ENCODE measurements at places on chromosomes 3 and 15.

- no peak for DNase-seq
These were observed 27.1 kb downstream of the CGGBP1 start for GRCh38 chr3:88031642-88032077.

- DNase-seq: no peak
These were observed 11.8 kb downstream of the XXYLT1 start for GRCh38 chr3:195259154-195259474.

DNA sequence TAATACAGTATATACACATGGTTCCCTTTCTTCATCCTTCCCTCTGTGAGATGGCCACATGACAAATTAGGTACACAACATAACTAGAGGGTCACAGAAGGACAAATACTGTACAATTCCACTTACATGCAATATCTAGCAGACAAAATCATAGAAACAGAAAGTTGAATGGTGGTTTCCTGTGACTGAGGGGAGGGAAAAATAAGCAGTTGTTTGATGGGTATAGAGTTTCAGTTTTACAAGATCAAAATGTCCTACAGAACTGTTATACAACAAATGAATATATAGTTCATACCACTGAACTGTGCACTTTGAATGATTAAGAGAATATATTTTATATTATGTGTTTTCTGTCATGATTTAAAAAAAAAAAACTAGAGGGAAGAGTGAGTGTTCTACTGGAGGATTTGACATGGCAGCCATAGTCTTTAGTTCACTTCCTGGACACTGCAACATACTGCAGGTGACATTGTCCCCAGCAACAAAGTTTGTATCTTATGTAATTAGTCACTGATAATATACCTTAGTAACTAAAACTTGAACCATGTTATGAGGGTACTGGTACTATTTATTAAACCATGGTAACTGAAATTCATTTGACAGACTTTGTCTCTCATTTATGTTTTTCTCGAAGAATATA, 37.2 kb downstream of the CCDC54 start:
- DNase-seq: no peak

- no peak for DNase-seq
These were observed 64.0 kb downstream of the PPM1L start for GRCh38 chr3:160820022-160820421.

DNA sequence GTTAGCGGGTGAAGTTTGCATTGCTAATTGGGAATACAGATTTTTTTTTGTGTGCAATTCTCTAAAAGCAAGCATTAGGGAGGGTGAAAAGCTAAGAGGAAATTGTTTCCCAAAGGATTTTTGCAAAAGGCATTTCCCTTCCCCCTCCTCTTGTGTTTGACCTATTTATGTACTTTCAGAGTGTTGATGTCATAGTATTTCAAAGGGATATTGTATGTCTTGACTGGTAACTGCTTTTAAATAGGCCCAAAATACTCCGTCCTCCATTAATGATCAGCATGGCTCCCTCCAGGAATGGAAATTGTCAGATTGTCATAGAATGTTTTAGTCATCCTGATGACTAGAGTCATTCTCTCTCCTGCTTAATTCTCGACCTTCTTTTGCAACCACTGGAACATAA, 32.4 kb downstream of the TRIM71 start:
- DNase-seq: no peak

GRCh38 chr3:32934150-32934742, 17.2 kb upstream of the CCR4 start:
- DNase-seq: no peak

DNA sequence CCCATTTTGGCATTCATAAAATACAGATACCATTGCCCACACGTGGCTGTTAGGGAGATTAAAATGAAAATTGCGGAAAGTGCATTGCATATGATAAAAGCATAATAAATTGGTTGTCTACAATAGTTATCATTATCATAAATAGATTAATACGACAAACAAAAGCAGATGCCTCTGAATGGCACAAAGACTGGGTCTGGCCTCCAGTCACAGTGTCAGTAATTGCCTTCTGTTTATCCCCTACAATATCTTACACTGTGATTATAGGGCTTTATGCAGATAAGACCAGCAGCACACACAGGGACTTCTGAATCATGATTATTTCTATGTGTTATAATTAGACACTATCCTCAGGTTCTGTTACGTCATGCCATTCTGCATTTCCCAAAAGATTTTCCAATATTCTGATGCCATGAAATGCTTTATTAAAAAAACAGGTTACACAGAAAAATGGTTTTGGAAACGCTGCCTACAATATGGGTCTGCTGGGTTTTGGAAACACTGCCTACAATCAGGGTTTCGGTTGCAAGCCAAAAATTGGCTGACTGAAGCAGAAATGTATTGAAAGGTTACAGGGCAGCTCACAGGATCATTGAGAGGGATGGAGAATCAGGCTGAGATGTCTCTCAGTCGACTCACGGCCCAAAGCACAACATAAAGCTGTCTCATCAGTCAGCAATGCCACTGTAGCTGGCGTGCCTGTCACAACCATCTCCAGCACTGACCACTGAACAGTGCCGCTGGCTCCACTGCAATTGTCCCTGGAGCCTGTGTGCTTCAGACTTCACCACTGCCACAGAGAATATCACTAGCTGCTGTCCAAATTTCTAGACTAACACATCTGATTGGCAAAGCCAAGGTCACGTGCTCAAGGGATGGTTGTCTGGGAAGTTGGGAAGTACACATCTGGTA, 248.1 kb downstream of the ERC2 start:
- DNase-seq: no peak

DNA sequence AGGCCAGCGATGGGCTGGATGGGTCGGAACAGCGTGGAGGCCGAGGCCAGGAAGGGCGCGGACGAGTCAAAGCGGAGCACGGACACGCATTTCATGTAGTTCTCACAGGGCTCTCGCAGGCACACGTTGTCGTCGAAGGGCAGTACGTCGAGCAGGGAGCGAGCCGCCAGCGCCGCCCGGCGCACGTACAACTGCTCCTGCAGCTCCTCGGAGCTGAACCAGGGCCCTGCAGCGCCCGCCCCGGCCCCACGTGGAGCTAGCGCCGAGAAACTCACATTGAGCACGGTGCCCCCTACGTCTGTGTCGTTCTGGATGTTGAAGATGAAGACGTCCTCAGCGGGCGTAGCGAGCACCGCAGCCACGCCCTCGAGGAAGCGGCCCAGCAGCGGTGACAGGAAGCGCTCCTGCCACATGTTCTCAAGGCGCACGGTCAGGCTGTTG, 5.8 kb downstream of the CELSR3 start:
- DNase-seq: no peak

- no peak for DNase-seq
These were observed 3.4 kb upstream of the AEN start for GRCh38 chr15:88617790-88618189.

- no peak for DNase-seq
These were observed 102.7 kb downstream of the SCAPER start for GRCh38 chr15:76802411-76802810.

- DNase-seq: no peak
These were observed 33.2 kb downstream of the CDCP1 start for GRCh38 chr3:45112939-45113338.

GRCh38 chr3:171765511-171765887, 44.8 kb downstream of the PLD1 start:
- no peak for DNase-seq

DNA sequence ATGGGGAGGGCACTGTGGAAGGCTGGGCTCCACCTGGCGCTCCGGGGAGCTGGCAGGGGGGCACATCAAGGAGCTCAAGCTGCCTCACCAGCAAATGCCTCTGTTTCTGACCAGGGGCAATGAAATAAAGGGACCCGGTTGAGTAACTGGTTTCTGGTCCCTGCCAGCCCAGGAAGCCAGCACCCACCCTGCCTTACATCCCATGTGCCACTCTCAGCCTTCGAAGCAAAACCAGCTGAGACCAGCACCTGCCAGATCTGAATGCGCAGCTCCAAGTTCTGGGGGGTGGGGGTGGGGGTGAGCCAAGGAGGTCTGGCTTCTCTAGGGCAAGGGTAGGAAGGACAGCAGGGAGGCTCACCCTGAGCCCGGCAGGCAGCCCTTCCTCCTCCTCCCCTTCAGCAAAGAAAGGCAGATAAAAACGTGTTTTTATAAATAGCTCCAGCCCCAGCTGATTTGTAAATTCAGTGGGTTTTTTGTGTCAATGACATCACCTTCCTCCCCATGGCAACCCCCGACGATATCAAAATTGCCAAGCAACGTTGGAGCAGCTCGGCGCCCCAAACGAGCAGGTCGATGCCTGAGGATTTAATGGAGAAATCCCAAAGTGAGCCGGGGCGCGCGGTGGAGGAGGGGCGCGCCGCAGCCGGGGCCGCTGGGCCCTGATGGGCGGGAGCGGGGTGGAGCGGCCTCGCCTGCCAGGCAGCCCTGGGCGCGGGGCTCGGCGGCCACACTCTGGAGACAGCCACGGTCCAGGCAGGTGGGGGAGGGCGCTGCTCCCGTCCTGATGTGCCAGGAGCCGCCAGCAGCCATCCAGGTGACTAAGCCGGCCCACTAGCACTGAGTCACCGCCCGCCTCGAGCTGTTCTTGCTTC, at the start of gene PAK6:
Gene PAK6 (plus strand): TSS at position 532 of the 872 bp plus-strand sequence. CDS start 25,723 bp downstream, outside the sequence.
- no peak for DNase-seq

DNA sequence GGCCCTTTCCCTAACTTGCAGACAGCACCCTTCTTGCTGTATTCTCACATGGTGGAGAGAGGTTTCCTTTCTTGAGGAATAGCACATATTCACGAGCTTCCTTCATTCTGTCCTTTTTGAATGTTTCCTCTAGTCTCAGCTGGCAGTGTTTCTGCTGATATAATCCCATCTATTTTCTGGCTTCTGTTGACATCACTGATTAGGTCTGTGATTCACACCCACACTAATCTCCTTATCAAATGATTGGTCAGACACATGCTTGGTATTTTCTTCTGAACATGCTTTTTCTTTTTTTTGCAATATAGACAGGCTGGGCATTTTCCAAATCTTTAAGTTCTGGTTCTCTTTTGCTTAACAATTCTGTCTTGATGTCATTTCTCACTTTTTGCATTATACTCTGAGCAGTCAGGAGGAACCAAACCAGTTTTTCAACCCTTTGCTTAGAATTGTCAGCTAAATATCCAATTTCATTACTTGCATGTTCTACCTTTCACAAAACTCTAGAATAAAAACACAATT, 65.4 kb downstream of the OXSM start:
- no peak for DNase-seq

DNA sequence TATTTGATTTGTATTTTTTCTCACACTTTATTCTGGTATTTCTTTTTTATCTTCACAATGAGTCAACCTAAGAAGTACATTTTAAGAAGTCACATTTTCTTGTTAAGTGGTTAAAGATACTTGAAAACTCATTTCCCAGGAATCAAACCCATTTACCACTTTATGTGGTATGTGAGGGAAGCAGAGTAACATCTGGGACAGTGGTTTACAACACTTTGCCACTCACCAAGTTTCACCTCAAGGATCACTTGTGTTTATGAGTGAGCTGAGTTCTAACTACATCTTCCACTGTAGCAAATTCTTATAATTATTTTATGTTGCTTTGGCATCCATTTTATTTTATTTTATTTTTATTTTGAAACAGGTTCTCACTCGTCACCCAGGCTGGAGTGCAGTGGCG, 53.8 kb downstream of the IGSF11 start:
- DNase-seq: no peak

GRCh38 chr3:190545191-190545590, 31.3 kb downstream of the IL1RAP start:
- no peak for DNase-seq

GRCh38 chr3:162492446-162493081, 996.0 kb downstream of the OTOL1 start:
- no peak for DNase-seq

DNA sequence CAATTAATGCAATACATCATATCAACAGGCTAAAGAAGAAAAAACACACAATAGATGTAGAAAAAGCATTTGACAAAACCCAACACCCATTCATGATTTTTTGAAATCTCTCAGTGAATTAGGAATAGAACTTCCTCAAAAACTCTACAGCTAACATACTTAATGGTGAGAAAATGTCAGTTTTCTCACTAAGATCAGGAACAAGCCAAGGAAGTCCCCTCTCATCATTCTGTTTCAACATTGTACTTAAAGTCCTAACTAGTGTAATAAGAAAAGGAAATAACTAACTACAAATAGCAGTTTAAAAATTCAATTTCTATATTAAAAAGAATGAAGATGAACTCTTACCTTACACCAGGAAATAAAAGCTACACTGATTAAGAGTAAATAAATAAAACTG, 77.8 kb downstream of the DCLK3 start:
- no peak for DNase-seq

- no peak for DNase-seq
These were observed 232.2 kb upstream of the ROBO1 start for GRCh38 chr3:80000022-80000421.

DNA sequence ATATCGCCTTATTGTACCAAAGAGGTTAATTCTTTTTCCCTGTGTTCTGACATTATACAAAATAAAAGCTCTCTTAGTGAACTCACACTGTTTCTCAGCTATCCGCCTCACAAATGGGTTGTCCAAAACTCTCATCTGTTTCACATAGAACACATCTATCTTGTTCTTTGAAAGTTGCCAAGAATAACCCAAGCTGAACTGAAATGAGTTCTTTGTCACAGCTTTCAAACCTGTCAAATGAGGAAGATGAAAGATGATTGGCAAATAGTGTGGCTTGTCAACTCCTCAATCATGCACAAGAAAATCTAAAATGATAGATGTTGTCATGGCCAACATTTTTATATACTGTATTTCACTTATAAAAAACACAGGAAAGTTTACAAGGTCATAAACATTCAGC, 168.1 kb upstream of the OSTN start:
- no peak for DNase-seq

DNA sequence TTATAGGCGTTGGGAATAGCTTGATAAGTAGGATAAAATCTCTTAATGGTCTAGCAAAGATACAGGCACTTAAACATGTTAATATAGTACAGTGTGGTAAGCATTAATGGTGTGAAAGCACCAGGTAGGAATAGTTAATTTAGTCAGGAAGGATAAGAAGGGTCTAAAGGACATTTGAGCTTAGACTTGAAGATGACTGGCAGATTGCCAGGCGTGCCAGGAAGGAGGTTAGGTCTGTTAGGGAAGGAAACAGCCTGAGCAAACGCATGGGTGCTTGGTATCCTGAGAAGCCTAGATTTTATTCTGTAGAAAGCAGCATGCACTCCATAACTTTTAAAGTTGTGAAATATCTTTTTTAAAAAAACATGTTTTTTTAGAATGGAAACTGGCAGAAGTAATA, 17.7 kb downstream of the SEC62 start:
- no peak for DNase-seq

Data from activated T-helper 1 cell treated with anti-CD3 and anti-CD28 coated beads, Interleukin-2, amount 50 U/mL, for 16 hours (primary cell).